ENCODE measurements at places on chromosomes 12 and 14.

DNA sequence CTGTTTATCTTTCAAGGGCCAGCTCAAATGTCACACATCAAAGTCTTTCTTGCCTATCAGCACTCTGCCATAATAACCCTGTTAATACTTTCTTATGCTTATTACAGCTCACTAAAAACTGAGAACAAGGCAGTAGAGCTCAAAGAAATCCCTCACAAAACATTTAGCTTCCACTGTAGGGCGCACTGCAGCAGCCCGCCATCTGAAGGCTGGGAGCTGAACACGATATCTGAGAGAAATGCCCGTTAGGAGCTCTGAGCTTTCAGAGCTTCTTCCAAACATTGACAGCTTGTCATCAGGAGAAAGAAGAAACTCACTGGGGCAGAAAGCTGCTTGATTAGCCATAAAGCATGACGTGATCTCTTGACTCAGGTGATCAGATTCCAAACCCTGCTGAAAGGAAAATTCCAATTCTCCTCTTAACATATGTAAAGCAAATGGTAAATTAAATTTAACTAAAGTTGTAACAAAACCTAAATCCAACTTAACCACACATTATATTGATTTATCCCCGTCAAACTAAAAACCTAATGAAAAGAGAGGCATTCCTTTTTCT, 175.7 kb downstream of the C12orf50 start:
- no peak for DNase-seq

- DNase-seq, result no peak
Observed at GRCh38 chr14:67510121-67510520, 21.6 kb upstream of the TMEM229B start.

- DNase-seq, result no peak
Observed at GRCh38 chr12:13313886-13314285, 117.4 kb downstream of the EMP1 start.

DNA sequence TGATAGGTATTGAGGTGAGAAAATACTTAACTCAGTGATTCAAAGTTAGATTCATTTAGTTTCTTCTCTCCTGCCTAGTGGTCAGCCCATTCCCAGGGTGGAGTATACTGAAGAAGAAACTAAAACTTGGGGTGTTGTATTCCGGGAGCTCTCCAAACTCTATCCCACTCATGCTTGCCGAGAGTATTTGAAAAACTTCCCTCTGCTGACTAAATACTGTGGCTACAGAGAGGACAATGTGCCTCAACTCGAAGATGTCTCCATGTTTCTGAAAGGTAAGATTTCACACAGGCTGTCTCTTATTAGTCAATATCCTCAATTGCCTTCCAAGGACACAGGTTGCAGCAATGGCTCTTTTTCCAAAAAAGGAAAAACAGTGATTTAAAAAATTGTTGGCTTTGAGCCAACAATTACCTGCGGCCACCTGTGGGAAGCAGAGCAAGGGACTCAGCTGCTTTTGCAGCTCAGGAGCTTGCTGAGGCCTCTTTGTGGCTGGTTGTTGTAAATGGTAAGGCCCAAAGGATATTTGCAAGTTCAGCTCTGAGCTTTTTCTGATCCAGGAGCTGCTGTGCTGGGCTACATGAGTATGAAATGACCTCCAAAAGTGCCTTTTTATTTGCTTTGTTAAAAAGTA, 33.9 kb downstream of the TPH2 start:
- no peak for DNase-seq

GRCh38 chr12:57462912-57463253, 3.3 kb downstream of the GLI1 start:
- DNase-seq, result no peak

DNA sequence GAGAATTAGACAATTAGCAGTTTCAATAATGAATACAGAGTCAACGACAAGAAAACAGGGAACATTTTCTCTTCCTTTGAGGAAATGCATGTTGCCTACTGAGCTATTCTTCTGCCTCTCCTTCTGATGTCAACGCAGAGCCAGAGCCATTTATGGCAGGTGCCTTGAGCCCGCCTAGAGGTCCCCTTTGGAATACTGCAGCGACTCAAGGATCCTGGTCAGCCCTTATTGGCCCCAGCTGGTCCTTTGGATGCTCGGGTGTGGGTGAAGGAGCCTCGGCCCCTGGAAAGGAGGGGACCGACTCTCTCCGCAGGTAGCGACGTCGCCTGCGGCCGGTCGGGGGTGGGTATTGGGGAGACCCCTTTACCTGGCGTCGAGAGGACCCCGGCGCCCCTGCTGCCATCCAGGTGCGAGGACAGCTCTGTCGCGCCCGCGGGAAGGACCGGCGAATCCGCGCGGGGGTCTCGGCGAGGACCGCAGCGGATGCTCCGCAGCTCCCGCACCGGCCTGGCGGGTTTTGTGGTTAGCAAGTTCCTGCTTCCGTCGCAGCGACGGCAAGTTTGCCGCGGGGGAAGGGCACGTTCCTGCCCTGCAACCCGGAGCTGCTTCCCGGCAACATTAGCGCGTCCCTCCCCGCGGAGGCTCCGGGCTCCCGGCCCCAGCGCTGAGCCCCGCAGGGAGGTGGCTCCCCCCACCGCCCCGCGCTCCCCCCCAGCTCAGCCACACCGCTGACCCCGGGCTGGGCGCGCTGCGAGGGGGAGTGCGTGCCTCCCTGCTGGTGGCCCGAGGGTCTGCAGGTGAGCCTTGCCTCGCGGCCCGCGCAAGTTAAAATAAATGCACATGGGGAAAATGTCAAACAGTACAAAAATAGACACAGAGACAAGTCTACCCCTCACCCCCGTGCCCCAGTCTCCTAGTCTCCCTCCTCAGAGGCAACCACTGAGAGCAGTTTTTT, at the start of gene MANSC1:
Gene MANSC1 (minus strand): TSS at position 532 of the 955 bp plus-strand sequence. CDS start 6,928 bp downstream, outside the sequence.
- no peak for DNase-seq

DNA sequence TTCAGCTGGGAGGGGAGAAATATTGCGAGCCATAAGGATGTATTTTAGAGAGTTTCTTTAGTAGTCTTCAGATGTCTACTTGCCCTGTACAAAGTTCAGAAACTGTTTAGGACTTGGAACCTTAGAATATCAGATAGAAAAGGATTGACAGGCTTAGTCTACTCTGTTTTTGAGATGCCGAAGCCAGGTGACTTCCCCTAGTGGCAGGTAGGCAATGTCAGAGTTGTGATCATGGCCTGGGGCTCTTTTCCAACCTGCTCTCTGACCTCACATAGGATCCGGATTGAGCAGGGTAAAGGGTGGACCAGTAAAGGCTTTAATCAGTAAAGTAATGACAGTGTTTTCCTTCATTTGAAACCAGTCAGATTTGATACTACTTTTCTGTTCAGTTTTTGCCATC, 59.6 kb downstream of the PRKCH start:
- no peak for DNase-seq

GRCh38 chr12:41527062-41527461, 338.9 kb downstream of the PDZRN4 start:
- no peak for DNase-seq

DNA sequence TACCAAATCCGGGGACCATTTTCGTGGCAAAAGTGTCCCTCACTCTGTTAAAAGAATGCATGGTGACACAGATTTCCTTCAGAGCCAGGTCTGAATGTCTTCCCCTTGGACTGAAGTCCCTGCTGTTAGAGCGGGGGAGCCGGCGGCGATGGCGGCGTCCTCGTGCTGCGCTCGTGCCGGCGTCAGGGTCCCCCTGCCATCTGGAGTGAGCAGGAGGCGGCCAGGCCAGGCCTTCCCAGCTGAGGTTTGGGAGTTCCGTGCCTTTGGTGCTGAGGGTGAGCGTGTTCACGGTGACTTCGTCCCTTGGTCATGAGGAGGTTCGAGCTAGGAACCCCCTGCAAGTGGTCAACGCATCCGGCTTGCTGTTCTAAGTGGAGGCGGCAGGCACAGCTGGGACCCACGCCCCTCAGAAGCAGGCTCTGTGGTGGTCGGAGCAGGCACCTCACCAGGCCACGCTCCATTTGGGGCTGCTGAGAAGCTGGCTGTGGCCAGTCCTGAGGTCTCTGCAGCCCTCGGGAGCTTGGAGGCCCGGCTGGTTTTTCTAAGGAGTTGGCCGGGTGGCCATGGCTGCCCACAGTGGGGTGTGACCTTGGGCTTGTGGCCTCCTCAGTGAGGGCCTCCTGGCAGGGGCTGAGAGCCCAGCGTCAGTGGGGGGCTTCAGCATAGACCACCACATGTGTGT, 9.5 kb downstream of the ZFYVE21 start:
- DNase-seq, result no peak

- no peak for DNase-seq
Observed at GRCh38 chr14:54839701-54840119, 62.9 kb downstream of the GCH1 start.

DNA sequence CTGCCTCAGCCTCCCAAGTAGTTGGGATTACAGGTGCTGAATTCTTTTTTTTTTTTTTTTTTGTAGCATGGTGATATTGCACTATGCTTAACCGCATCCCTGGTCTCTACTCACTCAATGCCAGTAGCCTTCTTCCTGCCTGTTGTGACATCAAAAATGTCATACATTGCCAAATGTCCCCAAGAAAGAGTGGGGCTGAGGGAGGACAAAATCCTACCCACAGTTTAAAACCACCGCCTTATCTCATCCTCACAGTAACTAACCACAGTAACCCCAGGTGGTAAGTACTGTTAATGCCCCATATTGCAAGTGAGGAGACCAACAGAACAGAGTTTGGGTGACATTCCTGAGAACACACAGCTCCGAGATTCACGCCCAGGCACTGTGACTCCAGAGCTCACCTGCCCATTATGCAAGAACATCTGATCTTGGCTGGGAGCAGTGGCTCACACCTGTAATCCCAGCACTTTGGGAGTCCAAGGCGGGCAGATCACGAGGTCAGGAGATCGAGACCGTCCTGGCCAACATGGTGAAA, 19.6 kb downstream of the MORN3 start:
- no peak for DNase-seq

DNA sequence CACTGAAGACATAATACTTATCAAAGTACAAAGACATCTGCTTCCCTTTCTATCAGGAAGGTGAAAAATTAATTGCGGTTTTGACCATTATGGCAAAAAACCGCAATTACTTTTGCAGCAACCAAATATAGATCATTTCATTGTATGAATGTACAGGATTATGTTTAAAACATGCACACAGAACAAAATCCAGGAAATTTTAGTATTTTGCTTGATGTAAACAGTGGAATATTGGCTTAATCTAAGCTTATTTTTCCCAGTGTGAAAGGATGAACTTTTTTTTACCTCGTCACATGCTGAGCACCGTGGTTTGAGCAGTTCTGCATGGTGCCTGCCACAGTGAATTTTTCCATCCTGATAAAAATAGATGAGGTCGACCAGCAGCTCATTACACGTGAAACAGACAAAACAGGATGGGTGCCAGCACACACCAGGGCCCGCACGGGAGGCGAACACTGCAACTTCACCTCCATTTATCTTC, 121.2 kb downstream of the PRICKLE1 start:
- no peak for DNase-seq

GRCh38 chr14:72518809-72519377, 375.0 kb downstream of the DPF3 start:
- DNase-seq, result no peak

- no peak for DNase-seq
Observed at GRCh38 chr12:95083938-95084337, 10.5 kb upstream of the NR2C1 start.

GRCh38 chr12:13716119-13716518, 265.3 kb downstream of the GRIN2B start:
- DNase-seq, result no peak

DNA sequence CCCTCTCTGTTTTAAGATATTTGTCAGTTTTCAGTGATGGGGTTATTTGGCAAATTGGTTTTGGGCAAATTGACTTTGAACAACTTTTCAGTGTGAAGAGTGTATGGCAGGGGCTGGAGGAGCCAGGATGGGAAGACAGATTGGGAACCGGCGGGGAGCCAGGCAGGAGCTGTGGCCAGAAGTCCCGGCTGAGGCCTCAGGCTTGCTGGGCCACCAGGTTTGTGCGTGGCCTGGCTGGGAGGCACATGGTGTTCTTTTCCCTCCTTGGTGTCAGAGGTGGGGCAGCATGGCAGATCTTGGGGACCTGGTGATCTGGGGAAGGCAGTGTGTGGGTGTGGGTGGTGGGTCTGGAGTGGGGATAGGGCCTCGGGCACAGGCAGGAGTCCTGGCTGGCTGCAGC, 61.1 kb downstream of the SLC25A47 start:
- DNase-seq, result no peak

GRCh38 chr12:86158956-86159355, 97.2 kb downstream of the MGAT4C start:
- no peak for DNase-seq

- DNase-seq, result no peak
Observed at GRCh38 chr12:131683266-131684014, 27.4 kb upstream of the SFSWAP start.

GRCh38 chr12:2672863-2673262, 121.9 kb upstream of the FKBP4 start:
- no peak for DNase-seq

GRCh38 chr12:53048033-53048779, 1.7 kb upstream of the TNS2 start:
- no peak for DNase-seq

DNA sequence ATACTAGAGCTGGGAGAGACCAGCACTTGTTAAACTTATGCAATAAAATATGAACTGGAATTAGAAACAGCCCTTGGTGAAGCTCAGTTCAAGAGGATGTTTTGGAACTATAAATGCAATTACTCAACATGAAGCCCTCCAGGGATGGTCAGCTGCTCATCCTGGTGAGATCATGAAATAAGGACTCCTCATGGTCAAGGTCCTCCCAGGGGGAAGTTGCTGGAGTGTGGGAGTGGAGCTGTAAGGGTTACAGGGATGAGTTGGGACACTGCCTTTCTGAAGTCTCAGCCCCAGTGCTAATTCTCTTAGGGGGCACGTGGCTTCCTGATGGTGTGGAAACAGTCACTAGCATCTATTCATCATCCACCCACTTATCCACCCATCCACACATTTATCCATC, 301.7 kb upstream of the SFSWAP start:
- no peak for DNase-seq

GRCh38 chr12:63124778-63125177, 26.2 kb downstream of the AVPR1A start:
- DNase-seq, result no peak

DNA sequence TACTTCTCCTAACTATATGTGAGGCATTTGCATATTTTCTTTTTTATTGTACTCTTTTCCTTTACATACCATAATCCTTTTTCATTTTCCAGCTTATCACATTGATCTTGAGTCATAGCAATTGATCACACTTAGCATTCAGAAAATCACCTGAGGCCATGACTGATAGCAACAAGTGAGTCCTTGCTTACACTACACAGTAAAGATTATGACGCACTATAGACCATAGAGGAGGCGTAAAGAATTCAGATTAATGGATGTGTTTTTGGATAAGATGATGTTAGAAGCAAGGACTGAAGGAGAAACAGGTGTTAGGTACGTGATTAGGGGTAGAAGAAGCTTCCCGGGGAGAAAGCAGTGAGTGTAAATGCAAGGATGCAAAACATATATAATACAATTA, 637.7 kb downstream of the ETNK1 start:
- no peak for DNase-seq
